ENCODE measurements at places on chromosomes 11 and 22. TPM values are rescaled to one million over a fixed set of nuclear protein-coding genes. Genes with fewer than 3 reads are reported as not detected.

DNA sequence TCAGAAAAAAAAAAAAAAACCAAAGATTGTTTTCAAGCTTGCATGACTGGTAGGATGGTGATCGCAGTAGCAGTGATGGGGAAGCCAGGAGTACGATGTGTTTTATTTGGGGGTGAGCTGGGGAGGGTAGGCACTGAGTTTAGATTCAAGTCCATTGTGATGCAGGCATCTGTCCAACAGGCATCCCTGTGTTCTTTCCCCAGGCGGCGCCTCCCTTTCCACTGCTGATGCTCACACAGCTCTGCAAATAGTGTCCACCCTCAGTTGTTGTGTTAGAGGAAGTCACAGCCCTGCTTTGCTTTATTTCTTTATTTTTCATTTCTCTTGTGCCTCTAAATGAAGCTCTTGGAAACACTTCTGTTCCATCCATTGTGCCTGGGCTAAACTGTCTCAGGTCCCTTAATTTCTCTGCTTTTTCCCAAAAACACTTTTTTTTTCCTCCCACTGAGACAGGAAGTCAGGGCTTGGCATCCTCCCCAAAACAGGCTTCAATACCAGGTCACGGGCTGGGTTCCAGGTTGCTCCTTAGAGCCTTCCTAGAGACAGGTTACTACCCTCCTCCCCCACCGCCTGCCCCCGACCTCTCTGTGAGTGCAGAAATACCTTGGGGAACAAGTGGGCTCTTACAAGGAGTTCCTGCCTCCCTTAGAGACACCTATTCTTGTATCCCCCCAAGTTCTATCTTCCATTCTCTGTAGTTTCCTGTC, 38.6 kb upstream of the HSPA8 start:
- no peak for DNase-seq

DNA sequence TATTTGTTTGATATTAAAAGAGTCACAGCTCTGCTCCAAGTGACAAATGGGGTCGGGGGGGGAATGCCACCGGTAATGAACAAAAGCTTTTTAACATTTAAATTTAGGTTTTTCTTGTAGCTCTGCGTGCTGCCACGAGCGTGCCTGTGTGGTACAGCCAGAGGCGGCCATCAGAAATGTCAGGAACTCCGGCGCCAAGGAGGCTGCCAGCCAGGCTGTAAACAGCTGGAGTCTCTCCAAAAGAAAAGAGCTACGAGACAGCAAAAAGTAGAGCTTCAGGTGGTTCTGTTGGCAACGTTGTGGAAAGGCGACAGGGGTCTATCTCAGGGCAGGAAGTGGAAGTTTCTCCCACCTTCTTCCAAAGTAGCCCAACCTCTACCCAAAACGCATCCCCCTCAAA, 532.8 kb downstream of the OPCML start:
- no peak for DNase-seq

Gene MYRF
- 2.6 TPM for total RNA-seq

GRCh38 chr11:67404515-67405195, 772 bp downstream of the TBC1D10C start:
- no peak for DNase-seq

Gene C11orf68
- 23.8 TPM for total RNA-seq

Gene KCNJ1
- total RNA-seq: not detected

DNA sequence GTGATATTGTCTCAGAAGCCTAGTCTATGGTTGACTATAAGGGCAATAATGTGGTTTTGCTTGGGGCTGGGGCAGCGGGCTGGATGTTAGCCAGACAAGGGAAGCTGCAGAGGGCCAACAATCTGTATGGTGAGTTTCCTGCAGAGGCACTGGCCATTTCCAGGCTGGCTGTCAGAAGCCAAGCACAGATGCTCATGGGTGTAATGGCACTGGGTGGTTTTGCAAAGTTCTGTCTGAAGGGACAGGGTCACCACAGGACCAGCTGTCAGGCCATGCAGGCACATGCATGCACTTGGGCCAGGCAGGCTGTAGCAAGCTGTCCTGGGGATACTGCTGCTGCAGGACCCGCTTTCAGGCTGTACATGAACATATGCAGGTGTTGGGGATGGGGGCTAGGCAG, 41.7 kb upstream of the MUC15 start:
- no peak for DNase-seq

GRCh38 chr22:38162881-38163843, 18.5 kb downstream of the PLA2G6 start:
- DNase-seq: no peak

DNA sequence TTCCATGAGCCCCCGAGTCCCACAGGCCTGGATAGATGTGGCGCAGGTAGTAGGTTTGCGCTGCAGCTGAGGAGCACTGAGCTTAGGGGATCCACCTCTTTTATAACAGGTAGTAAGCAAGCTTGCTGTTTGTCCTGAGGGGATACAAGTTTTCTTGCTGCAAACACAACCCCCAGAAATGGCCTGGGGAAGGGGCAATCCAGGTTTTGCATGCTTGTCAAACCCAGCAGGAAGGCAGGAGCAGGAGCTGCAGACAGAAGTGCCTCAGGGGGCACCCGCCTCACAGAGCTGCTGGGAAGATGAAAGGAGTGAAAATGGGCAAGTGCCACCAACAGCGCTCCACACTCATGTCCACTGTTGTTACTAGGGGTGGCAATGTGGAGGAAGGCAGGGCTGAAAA, 18.5 kb downstream of the APOL5 start:
- no peak for DNase-seq

GRCh38 chr11:86158704-86159580, 85.6 kb upstream of the EED start:
- no peak for DNase-seq

DNA sequence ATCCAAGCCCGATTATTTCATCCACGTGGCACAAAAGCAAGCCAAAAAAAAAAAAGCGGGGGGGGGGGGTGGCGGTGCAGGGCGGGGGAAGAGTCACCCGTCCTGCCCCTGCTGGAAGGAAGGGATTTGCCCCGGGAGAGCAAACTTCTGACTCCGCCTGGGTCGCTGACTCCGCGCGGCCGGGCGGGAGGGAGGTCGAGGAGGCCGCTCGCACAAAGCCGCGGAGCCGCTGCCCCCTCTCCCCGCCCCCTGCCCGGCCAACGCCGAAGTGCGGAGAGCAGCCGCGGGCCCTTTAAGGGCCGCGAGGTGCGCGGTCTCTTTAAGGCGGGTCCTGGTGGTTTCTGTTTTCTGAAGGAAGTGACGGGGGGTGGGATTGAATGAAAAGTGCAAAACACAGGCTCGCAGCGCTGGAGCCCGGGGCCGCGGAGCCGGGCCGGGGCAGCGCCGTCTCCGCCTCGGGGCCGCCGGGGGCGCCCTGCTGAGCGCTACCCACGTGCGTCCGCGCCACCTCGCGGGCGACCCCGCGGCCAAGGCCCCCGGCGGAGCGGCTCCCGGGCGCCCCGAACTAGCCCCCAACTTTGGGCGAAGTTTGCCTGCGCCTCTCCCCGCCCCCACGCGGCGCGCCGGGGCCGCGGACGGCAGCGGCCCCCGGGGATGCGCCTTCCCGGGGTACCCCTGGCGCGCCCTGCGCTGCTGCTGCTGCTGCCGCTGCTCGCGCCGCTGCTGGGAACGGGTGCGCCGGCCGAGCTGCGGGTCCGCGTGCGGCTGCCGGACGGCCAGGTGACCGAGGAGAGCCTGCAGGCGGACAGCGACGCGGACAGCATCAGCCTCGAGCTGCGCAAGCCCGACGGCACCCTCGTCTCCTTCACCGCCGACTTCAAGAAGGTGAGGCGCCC, at the start of gene OAF:
Gene OAF, plus strand, starts transcription at position 407 of the 896 bp plus-strand sequence. Its CDS starts 248 bp downstream, at position 655.
- peak; percentile 65 for DNase-seq

Gene POU2AF2
- not detected for total RNA-seq

DNA sequence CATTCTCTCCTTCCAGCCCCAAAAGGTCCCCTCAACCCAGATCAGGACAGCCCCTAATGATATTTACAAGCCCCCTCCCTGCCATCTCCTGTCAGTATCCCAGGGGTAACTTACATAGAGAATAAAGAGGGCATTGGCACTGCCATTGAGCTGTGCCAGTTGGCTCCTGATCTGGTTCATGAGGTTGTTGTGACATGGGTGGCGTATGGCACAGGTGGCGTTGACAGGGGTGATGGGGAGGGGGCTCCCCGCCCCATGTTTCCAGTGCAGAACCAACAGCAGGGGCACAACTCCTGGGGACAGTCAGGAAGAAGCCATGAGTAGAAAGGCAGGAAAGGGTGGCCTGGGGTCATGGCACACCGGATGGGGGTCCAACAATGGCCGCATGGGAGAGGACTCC, 1.9 kb downstream of the LIF start:
- DNase-seq: no peak

DNA sequence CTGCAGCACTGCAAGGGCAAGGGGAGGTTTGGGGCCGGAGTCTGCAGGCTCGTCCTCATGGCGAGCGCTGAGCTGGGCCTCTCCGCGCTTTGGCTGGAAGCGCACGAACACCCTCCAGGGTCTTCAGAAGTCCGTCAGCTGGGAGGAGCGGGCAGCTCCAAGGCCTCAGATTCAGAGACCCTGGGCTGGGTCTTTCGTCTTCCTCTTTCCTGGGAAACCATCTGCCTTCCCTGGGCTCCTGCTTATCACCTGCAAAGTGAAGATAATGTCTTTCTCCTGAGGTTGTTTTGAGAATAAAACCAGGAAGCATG, 525.6 kb downstream of the BRD1 start:
- DNase-seq: peak; percentile 3

Gene KCNJ4
- total RNA-seq: not detected

DNA sequence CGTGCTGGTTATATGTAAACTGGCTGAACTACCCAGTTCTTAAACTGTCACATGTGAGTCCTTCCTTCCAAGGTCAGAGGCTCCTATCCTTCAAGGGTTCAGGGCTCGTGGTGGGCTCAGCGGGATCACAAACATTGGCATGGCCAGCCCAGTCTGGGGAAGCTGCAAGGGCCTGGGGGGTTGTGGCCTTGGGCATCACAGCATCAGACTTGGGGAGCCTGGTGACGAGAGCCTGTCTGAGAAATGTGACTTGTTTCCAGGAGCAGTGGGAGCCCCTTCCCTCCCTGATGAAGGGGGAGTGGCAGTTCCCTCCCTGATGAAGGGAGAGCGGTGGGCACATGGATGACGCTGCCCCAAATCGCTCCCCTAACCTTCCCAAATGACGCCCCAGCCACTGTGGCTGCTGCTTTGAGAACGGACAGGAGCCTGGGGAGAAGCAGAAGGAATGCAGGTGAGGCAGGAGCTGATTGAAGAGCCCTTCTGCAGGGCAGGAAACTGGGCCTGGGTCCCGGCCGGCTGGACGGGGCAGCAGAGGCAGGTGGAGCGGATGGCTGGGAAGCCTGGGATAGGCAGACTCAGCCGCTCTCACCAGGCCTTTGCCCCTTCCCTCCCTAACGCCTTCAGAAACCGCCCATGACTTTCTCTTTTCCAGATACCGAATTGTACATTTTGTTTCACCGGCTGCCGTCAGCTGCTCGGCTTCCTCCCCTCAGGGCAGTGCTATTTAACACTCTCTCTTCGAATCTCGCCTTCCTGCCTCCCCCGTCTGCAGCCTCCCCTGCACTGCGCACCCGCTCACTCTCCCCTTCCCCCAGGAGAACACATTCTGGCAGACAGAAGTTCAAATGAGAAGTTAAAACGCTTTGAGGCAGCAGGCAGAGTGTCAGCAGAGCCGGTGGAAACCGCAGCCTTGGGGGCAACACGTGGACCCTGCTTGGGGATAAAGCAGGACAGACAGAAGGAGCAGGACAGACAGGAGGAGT, 1486.7 kb downstream of the BRD1 start:
- DNase-seq: no peak

Gene BSX
- total RNA-seq: not detected

Gene SLC43A3
- 189 TPM for total RNA-seq

DNA sequence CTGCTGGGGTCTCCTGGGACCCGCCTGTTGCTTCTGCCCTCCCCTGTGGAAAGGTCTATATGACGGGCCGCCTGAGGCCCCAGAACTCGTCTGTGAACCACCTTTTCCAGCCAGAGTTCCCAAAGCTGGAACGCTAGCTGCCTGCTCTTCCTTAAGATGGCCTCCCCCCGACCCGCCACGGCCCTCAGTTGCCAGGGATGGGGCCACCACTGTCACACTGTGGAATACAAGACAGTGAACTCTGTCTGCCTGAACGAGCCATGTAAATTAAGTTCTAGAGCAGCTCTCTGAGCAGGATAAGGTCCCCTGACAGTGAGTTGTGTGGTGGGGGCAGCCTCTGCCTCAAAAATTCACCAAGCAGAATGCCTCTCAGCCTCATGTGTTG, 10.3 kb downstream of the CHADL start:
- DNase-seq: no peak

Gene MRGPRE
- not detected for total RNA-seq

GRCh38 chr11:63146581-63146980, 2.6 kb upstream of the SLC22A24 start:
- DNase-seq: no peak

DNA sequence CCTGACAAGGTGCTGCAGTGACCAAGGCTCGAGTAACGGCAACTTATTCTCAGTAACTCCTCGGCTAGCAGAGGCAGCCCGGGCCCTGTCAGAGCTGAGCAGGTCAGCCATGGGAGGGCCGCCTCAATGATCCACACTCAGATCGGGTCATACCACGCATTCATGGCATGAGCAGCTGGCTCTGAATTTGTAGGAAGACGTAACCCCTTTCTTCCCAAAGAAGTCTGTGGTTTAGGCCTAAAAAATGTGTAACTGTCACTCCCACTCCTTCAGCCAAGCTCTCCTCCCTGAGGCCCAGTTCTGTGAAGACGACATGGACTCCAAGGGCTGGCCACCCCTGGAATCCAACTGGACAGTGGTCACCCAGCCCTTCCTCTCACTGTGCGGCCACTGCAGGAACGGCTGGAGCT, 30.0 kb downstream of the PPP2R1B start:
- no peak for DNase-seq

GRCh38 chr22:37371491-37371890, 55.8 kb downstream of the ELFN2 start:
- no peak for DNase-seq

Gene NNMT
- not detected for total RNA-seq

- no peak for DNase-seq
Observed at GRCh38 chr11:131817687-131818188, 447.3 kb downstream of the NTM start.

GRCh38 chr11:118056806-118057205, 20.1 kb upstream of the TMPRSS4 start:
- DNase-seq: no peak

DNA sequence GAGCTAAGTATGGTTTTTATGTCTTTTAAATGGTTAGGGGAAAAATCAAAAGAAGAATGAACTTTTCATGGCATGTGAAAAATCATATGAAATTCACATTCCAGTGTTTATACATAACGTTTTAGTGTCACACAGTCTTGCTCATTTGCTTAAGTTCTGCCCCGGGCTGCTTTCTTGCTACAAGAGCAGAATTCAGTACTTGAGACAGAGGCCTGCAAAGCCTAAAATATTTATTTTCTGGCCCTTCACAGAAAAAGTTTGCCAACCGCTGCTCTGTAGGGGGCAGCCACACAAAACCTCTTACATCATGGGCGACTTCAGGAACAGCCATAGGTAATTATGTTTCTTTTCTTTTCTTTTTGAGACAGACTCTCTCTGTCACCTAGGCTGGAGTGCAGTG, 1.0 kb upstream of the ATG2A start:
- DNase-seq: no peak

Gene OR51M1
- not detected for total RNA-seq

Gene PIK3IP1
- total RNA-seq: 9.3 TPM

DNA sequence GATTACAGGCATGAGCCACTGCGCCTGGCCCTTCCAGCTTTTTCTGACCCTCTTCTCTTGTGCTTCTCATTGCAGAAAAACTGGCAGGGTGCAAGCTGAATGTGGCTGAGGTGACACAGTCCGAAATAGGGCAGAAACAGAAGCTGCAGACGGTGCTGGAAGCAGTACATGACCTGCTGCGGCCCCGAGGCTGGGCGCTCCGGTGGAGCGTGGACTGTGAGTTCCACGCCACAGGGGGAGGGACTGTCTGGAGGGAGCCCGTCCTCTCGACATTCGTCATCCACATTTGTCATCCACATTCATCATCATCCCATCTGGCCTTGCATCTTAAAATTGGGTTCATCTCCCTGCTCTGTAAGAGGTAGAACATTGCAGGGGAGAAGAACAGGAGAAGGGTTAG, 49.3 kb upstream of the PARVG start:
- no peak for DNase-seq

Data from activated T-helper 2 cell treated with anti-CD3 and anti-CD28 coated beads, Interferon-gamma antibody, Interleukin-2, Interleukin-4, amounts not matched to agents 10 μg/mL and 5 μg/mL and 100 μg/mL, durations not matched to agents 14 hours and 24 hours and 36 hours (primary cell).